ENCODE measurements at places on chromosomes 2 and 18. TPM values are rescaled to one million over a fixed set of nuclear protein-coding genes. Genes with fewer than 3 reads are reported as not detected.

The ROCK2 gene
- total RNA-seq, result 34.6 TPM

GRCh38 chr18:32289483-32290075, 99.7 kb downstream of the MEP1B start:
- no peak overlapping the region for H3K27ac ChIP-seq
- no peaks in the 10 kb centered on the region for H3K36me3 ChIP-seq
- H3K4me1 ChIP-seq, result no peaks in the 10 kb centered on the region
- H3K4me3 ChIP-seq, result no peak overlapping the region
- no peaks in the 10 kb centered on the region for H3K27me3 ChIP-seq
- DNase-seq, result peak; percentile 25

DNA sequence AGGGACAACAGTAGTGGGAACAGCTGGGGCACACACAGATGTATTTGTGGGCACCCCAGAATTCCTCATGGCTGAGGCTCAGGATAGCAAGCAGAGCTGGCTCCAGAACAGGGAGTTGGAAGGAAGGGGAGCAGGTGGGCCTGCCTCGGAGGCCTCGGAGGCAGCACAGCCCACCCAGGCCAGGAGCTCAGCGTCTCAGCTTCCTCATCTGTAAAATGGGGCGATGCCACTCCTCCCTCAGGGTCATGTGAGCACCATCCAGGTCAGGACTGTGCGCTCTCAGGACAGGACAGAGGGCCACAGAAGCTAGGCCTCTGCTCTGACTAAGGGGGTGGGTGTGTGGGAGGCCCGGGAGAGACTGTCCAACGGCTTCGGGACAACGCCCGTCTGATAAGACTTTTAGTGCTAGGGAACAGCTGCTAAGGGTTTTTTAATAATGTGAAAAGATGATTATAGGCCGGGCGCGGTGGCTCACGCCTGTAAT, 106.2 kb downstream of the HDAC4 start:
- peaks cover 60% of the 10 kb centered on the region for H3K4me1 ChIP-seq
- H3K4me3 ChIP-seq, result no peak overlapping the region
- H3K36me3 ChIP-seq, result no peaks in the 10 kb centered on the region
- peaks cover 10% of the 10 kb centered on the region for H3K27me3 ChIP-seq
- DNase-seq, result no peak

GRCh38 chr2:72008608-72009007, 139.1 kb downstream of the CYP26B1 start:
- H3K4me1 ChIP-seq, result peaks cover 7% of the 10 kb centered on the region
- H3K27me3 ChIP-seq, result peaks cover 6% of the 10 kb centered on the region
- DNase-seq, result no peak
- no peak overlapping the region for H3K4me3 ChIP-seq
- no peak overlapping the region for H3K27ac ChIP-seq

- peaks cover 2% of the 10 kb centered on the region for H3K4me1 ChIP-seq
- H3K27me3 ChIP-seq, result peaks cover 6% of the 10 kb centered on the region
- DNase-seq, result no peak
- no peak overlapping the region for H3K27ac ChIP-seq
- no peak overlapping the region for H3K4me3 ChIP-seq
These were observed 98.9 kb upstream of the LGALSL start for GRCh38 chr2:64354857-64355680.

DNA sequence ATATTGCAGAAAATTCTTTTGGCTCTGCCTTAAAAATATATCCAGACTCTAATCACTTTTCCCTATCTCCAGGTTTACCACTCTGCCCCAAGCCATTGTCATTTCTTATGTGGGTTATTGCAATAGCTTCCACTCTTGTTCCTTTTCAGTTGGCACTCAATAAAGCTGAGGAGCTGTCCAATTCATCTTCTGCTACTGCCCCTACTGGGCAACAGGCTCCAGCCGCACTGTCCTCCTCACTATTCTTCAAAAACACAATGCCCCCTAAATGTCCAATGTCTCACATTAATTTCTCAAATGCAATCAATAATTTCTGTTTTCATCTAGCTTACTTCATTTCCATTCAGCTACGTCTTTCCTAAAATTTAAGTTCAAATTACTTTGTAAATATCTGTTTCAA, 1262.5 kb upstream of the CDH2 start:
- H3K4me1 ChIP-seq, result peaks cover 9% of the 10 kb centered on the region
- H3K4me3 ChIP-seq, result no peak overlapping the region
- DNase-seq, result no peak
- H3K36me3 ChIP-seq, result no peaks in the 10 kb centered on the region
- no peaks in the 10 kb centered on the region for H3K27me3 ChIP-seq
- H3K27ac ChIP-seq, result no peak overlapping the region

- H3K4me3 ChIP-seq, result peak overlapping the region; percentile 94
- H3K27ac ChIP-seq, result no peak overlapping the region
- H3K27me3 ChIP-seq, result peaks cover 2% of the 10 kb centered on the region
- no peak for DNase-seq
- H3K4me1 ChIP-seq, result peaks cover 6% of the 10 kb centered on the region
- no peaks in the 10 kb centered on the region for H3K36me3 ChIP-seq
These were observed 1.3 kb downstream of the PIAS2 start for GRCh38 chr18:46915800-46916550.

DNA sequence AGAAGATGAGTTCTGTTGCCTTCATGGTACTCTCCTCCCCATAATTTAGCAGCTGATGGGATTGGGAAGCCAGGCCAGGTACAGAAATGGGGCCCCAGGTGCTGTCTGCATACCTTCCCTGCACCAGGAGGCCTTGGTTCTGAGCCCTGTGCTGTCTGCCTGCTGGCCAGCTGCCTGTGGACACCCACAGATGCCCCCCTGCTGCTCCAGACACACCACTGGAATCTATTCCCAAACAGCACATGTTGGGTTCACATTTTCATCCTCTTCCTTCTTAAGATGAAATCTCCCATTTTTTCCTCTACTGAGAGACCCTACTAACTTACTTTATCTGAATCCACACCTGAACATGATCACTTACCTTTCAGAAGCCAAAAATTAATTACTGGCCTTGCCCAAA, 152.0 kb upstream of the CCDC68 start:
- no peak for DNase-seq
- no peaks in the 10 kb centered on the region for H3K36me3 ChIP-seq

DNA sequence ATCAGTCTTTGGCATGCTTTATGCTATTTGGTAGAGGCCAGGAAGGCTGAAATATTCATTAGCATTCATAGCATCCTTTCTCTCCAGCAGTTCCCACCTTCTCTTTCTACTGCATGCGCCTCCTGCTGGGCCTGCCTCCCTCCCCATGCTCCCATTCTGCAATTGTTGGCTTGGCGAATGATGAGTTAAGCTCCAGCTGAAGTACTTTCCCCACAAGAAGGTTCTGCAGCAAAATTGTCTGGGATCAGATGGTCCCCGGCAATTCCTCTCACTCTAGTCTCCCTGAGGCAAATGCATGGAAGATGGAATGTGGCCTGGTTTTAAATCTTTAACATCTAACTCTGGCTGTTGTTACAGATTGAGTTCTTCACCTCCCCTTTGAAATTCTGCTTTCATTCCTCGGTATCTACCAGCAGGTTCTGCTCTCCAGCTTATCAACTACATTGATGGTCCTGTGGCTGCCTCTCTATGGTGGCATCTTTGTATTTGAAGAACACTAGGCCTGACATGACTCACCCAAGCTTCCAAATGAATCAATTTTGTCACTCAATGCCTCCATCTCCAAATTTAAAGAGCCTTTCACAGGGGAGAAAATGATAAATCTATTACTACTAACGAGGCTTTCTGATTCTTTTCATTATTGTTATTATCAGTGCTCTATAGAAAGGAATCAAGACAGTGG, 55.9 kb downstream of the KCTD18 start:
- H3K4me1 ChIP-seq, result peaks cover 2% of the 10 kb centered on the region
- H3K27me3 ChIP-seq, result peaks cover 2% of the 10 kb centered on the region
- peaks cover 4% of the 10 kb centered on the region for H3K36me3 ChIP-seq

DNA sequence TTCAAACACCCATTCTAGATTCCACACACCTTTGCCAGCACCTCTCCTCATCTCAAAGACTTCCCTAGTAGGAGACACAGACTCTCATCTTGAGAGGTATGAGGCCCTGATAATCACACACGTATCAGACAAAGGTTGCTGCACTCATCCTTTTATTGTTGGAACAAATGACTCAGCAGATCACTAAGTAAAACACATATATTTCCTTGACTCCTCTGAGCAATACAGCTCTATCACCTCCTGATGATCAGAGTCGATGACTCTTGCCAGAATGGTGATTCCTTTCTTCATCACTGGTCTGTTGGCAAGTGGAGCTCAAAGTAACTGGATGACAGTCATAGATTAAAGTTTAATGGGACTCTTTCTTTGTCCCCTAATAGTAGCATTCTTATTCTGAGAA, 1049.2 kb upstream of the ZEB2 start:
- no peak for DNase-seq
- H3K27me3 ChIP-seq, result no peaks in the 10 kb centered on the region
- no peak overlapping the region for H3K4me3 ChIP-seq
- H3K36me3 ChIP-seq, result no peaks in the 10 kb centered on the region
- no peak overlapping the region for H3K27ac ChIP-seq
- no peaks in the 10 kb centered on the region for H3K4me1 ChIP-seq
